Caudate nucleus (tissue), 63 donors: ENCODE measurements at places on chromosomes 3 and 15.

DNA sequence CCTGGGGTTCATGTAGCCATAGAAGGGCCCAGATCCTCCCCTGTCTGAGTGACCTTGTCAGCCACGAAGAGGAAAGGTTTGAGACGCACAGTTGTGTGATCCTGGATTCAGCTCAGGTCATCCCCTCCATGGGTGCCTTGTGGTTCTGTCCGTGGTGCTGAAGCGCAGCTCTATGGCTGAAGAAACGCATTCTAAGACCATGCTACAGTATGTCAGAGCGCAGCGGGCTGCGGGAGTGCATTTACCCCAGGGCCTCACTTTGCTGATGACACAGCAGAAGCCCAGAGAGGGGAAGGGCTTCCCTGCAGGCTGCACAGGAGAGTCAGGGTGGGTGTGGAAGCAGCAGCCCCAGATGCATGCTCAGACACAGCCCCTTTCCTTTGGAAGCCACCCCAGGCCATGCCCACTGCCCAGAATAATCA is 68.8 kb upstream of the IQSEC1 start:
- no peak for DNase-seq

- peak; percentile 50 for DNase-seq
Observed at GRCh38 chr15:90248789-90249202, 560 bp upstream of the TTLL13 start.

DNA sequence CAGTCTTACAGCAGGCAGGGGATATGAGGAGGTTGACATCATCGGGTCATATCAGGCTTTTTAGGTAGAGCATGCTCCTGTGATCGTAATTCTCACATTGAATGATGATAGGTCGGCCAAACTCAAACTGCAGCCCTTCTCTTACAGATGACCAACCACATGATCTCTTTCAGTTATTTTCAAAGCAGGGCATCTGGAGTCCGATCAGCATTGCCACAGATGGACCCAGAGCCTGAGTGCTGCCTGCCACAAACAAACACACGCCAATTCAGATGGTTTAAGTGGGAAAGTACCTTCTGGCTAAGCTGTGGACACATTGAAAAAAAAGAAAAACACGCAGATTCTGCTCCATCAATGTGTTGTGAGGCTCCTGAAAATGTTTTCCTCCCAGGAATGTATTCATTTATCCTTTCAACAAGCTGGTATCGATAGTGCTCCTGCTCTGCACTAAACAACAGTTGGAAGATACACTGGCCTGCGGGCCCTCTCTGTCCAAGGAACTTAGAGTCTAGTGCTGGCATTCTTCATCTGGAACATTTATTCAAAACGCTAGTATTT is 31.2 kb downstream of the ARPP21 start:
- DNase-seq: no peak

- DNase-seq: no peak
Observed at GRCh38 chr3:182690172-182690571, 103.1 kb upstream of the ATP11B start.

DNA sequence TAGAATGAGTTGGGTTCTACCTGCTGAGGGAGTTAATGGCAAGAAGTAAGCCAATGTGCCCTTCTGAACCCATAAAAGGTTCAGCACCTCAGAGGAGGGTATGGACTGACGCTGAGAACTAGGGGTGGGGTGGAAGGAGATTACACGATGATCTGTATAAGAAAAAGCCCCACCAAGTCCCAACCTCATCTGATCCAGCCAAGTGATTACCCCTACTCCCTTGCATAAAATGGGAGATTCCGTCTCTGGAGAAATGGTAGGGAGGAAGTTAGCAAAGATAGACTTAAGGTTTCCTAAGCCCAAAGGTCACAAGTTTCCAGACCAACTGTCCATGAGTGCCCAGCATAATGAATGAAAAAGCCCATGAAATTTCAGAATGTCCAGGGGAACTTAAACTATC is 7.1 kb upstream of the DVL3 start:
- no peak for DNase-seq

- DNase-seq: no peak
Observed at GRCh38 chr15:79956354-79956939, 14.5 kb downstream of the BCL2A1 start.
